ENCODE measurements at places on chromosomes 7 and 10.

DNA sequence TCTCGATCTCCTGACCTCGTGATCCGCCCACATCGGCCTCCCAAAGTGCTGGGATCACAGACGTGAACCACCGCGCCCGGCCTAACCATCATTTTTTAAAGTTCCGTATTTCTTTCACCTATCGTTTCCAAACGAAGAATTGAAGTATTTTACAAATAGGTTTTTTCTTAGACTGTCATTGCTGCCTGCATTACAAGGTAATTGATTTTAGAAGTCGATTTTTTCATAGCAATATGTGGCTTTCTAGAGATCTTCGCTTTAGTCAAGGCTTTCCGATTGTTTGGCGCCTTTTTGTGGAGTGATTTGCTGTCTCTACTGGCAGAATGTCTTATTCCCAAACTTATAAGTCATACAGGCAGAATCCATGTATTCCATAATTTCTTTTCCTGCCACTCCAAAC lies 109.2 kb downstream of the TRIL start:
- no peak for DNase-seq

DNA sequence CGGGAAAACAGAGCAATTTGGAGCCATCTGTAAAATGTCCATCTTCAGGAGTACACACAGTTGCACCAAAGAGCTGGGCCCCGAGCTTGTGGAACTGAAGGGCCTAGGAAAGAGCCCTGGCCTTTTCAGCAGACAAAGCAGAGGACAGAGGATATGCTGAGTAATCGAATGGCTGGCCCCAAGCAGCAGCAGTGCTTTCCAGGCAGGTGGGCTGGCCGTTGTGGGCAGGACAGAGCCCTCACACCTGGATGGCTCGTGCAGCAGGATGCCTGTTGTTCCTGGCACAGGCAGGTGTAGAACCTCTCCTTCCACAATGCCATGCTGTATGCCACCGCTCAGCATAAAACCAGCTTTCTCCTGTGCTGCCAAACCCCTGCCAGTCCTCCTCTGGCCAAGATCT lies 32.5 kb upstream of the TNS3 start:
- DNase-seq, result no peak

DNA sequence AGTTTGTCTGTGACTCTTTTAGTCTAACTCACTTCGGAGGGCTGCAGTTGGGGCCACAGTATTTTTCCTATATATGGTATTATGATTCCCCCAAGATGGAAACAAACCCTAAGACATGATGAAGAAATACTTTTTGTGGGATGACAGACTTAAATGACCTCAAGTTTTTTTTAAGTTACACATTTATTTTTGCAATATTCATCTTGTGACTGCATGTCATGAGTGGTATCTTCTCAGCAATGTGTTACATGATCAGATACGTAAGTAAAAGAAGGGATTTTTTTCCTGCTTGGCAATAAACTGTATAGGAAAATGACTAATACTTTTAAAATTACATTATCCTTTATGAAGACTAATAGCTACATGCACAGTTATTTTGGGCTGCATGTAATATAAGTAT lies 57.8 kb downstream of the OR13A1 start:
- no peak for DNase-seq

DNA sequence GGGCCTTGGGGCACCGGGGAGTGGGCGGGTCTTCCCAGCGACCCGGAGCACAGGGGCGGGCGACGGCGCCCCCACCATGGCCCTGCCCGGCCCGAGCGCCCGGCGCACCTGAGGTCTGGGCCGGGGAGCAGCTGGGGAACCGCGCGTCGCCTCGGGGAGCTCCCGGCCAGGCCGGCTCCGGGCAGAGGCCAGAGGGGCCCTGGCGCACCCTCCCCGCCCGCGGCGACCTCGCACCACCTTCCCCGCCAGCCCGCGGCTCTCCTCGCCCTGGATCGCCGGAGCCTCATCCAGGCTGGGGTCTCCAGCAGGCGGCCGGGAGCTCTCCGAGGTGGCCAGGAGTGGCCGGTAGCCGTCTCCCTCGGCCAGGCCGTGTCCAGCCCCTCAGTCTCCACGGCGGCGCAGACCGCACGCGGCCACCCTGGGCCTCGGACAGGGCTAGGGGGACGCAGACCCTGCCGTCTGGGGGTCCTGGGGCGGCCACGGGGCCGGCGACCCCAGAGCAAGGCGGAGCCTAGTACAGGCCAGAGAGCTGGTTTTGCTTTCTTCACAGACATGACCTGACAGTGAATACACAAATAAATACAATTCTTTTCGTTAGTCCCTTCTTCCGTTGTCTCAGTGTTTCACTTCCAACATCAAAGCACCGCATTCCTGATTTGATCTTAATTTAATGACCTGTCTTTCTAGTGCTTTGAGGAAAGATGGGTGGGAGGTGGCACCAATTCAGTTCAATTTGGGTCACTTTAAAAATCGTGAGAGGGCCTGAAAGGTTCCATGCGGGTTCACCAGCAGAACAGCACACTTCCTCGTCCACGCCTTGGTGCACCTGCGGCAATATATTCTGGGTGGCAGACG lies 356.9 kb downstream of the DNAJB6 start:
- no peak for DNase-seq

GRCh38 chr7:119482209-119482608 lies 790.8 kb upstream of the KCND2 start:
- peak; percentile 25 for DNase-seq

GRCh38 chr10:91022390-91022789 lies 101.5 kb upstream of the ANKRD1 start:
- no peak for DNase-seq

DNA sequence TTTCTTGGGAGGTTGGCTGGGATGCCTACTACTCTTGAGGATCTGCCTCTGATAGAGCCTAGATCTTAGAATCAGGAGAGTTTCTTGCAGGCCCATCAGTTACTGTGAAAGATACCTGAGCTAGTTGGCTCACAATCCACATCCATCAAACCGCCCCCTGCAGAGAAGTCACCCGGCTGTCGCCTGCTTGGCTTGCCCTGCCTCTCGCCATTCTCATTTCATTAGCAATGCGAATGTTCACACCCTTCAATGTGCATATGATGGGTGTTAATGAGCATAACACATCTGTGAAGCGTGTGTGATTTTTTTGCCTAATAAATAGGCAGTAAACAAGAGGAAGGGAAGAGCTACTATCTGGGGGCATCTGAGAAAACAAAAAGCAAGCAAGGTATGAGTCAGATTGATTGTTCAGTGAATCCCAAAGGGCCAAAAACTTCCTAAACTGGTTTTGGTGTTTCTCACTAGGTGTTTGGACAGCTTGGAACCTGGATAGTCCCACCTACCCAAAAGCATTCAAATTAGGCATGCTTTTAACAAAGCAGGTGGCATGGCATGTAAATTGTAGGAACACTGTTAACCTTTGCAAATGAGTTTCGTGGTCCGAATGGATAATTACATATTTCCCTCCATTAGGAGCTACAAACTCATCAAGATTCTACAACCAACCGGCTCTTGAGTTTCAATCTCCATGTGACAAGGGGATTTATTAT lies 272.3 kb upstream of the C7orf33 start:
- no peak for DNase-seq

DNA sequence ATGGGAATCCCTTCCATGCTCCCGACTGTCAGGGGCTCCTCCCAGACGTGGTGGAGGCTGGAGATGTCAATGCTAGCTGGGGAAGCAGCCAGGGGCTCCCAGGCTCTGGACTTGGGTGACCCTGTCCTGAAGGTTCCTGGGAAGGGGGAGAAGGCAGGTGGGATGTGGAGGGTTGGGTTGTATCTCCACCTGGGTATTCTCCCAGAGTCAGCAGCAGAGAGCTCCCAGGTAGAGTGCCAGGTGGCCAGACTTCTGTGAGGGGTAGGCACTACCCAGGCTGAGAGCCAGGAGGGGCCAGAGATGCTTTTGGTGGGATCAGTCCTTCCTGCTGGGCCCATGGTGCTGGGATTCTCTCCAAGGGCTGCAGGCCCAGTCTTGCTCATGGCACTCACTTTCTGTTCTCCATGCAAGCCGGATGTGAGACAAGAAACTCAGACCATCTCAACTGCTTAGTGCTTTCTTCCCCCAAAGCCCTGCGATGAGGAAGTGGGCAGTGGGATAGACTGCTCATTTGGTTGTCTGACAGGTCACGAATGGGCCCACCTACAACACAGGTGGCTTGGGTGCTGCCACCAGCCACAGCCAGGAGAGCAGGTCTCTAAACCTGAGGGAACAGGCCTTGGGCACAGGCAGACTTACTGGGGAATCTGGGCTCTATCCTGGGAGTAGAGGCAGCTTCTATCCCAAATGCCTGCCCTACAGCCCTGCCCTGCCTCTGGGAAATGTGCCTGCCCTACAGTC lies 52.5 kb upstream of the CAMK2B start:
- peak; percentile 68 for DNase-seq

DNA sequence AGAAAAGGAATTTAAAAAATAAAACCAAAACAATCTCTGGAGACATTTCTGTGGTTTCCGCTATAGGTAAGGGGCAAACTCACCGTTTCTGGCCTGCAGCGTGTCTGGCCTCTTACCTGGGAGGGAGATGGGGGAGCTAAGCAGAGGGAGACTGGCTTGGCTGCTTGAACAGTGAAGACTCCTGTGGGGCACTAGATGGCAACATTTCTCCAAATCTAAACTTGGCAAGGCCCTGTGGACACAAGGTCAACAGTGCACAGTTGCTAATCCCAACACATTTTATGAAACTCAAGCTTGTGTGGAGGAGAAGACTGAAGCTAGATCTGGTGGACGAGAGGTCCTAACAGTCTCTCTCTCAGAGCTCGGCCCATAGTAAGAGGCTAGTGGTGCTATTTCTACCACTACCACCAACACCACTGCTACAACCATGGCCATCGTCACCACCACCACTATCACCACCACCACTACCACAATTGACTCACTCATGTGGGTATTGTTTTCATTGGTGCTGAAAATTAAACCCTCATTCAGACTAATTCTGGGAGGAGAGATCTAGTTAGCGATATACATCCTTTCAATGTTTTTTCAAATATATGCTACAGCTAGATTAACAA lies 28.4 kb upstream of the CDHR3 start:
- DNase-seq, result no peak

DNA sequence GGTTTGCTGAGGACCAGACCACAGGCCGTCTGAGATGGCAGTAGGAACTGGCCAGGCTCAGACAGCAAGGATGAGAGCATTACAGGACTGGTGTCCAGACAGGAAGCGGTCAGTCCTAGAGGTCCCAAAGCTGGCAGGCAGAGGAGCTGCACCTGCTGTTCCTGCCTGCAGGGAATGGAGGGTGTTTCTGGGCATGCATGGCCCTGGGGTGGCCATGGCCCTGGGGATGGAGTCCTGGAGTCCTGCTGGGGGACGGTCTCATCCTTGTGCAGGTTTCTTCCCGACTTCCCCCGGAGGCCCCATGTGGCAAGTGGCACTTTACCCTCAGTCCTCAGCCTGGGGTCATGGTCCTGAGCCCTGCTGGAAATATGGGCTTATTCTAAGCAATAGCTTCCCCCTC lies 274.9 kb upstream of the ADARB2 start:
- DNase-seq, result no peak

DNA sequence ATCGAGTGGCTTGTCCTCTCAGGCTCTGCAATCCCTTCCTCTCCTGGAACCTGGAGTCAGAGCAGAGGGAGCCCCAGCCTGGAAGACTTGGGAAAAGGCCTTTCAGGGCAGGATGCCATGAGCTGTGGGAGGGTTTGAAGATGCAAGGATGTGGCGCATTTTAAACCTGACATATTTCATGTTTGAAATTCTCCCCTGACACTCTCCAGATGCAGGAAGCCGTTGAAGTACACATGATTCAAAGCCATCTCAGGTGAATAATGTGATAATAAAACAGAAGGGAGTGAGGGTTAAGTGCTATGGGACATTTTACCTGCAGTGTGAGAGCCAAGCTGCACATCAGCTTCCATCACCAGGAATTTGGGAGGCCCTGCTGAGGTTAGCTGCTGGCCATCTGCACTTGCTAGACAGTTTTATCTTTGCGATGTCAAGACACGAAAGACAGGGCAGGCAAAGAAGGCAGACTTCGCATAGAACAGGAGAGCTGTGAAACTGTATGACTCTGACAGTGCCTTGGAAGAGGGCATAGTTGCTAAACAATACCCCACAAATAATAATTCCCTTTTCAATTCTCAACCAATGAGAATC lies 159.1 kb upstream of the GDF10 start:
- DNase-seq, result no peak

GRCh38 chr7:137454767-137455166 lies 111.2 kb upstream of the PTN start:
- DNase-seq, result no peak

DNA sequence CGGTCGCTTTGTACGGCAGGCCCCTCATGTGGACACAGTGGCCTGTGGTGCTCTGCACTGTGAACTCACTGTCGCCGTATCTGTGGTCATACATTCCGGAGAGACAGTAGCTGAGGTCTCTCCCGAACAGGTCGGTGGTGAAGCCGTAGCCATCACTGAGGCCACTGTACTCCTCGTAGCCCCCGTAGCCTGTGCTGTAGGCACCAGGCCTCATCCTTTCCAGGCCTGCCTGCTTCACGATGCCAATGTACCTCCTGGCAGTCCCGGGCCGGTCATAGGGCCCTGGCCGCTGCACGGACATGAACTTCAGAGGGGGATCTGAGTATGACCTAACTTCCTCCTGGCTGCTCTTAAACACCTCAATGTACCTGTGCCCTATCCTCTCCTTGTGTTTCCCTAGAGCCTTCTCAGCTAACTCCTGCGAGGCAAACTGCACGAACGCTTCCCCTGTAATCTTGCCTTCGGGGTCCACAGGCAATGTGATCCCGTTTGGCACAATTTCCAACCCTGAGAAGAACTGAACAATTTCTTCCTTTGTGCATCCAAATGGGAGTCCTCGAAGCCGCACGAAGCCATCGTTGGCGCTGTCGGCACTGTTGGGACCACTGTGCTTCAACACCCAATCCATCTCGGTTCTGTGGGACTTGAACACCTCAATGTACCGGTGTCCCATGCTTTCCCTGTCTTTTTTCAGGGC lies 15.7 kb downstream of the FXYD4 start:
- DNase-seq, result no peak

GRCh38 chr7:47804767-47805545 lies 143.3 kb downstream of the PKD1L1 start:
- no peak for DNase-seq

Measured in GM20000 (cell line).